ENCODE measurements at places on chromosomes 12 and 14.

DNA sequence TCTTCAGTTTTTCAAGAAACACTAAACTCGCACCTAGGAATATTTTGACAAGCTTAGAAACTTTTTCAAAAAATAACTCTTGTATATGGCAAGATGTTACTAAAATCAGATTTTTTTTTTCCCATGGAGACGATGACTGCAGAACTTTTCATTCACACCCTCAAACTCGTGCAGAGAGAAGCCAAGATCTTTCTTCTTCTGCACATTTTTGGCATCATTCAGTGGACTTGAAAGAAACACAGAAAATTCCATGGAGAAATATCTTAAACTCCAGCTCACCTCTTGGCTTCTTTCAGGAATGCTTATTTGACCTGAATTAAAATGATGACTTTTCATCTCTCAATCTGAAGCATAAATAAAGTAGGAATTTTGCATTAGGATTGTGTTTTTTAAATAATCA lies 919.4 kb downstream of the NRXN3 start:
- DNase-seq, result no peak

DNA sequence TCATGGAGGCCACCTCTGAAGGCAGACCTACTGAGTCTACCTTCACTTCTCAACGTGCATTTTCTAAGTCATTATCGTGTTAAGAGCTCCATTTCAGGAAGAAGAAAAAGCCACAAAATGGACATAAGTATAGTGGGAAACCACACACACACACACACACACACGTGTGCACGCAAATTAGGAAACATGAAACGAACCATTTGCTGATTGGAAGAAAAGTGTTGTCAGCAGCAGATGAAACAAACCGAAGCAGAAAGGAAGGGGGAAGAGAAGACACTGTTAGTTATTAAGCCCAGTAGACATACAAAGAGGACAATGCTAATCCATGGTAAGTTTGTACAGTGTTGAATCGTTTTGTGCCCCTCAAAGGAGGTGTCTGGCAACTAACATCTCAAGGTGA lies 9.9 kb upstream of the VPS33A start:
- no peak for DNase-seq

- DNase-seq, result no peak
Observed at GRCh38 chr14:61469781-61470180, 148.4 kb downstream of the PRKCH start.

DNA sequence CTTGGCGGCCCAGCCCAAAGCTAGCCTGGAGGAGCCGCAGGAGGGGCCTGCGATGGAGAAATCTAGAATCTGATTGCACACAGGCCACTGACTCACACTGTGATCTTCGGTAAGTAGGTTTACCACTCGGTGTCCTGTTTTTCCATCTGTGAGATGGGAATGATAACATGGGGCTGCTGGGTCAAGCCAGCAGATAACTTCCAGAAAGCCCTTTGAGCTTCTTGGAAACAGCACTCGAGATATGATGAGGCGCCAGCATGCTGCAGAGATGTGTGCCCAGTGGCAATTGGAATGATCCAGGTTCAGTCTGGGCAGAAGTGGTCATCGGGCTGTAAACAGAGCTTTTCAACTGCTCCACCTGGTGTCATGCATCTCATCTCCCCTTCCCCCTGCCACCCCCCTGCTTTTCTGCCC lies 771.3 kb upstream of the TBX3 start:
- no peak for DNase-seq

- no peak for DNase-seq
Observed at GRCh38 chr14:103122585-103122946, 695 bp upstream of the TNFAIP2 start.

- DNase-seq, result no peak
Observed at GRCh38 chr12:131923260-131923659, 5.8 kb upstream of the PUS1 start.

DNA sequence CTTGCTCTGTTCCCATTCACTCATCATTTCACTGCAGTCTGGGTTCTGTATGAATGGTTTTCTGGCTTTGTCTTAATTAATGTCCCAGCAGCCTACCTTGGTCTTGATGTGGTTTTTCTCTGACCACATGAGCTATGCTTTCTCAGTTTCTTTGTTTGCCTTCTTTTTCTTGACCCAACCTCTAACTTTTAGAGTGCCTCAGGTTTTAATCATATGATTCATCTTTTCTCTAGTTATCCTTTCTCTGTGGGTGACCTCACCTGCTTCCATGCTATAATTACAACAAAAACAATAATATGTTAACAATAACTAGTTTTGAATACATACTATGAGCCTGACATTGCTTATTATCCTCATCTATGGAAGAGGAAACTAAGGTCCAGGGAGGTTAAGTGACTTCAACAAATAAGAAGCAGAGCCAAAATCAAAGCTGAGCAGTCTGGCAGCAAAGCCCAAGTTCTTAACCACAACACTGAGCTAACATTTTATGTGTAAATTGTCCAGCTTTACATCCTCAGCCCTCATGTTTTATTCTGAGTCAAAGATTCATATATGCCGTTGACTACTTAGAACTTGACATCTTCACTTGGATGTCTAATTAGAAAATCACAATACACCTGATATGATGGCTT lies 4.7 kb upstream of the EPYC start:
- no peak for DNase-seq

DNA sequence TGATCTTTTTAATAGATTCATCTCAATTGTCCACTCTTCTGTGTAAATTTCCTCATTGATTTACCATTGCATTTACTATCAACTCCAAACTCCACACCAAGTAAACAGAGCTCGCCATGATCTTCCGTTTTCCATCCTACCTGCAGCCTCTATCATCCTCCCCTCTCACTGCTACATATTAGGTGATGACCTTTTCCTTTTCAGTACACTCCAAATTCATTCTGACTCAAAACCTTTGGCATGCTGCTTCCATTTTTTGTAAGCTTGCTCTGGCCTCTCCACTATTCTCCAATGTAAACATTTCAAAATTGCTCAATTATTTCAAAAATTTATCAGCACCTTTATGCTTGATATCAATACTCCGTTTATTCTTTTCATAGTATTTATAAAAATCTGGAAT lies 40.2 kb upstream of the PZP start:
- no peak for DNase-seq

DNA sequence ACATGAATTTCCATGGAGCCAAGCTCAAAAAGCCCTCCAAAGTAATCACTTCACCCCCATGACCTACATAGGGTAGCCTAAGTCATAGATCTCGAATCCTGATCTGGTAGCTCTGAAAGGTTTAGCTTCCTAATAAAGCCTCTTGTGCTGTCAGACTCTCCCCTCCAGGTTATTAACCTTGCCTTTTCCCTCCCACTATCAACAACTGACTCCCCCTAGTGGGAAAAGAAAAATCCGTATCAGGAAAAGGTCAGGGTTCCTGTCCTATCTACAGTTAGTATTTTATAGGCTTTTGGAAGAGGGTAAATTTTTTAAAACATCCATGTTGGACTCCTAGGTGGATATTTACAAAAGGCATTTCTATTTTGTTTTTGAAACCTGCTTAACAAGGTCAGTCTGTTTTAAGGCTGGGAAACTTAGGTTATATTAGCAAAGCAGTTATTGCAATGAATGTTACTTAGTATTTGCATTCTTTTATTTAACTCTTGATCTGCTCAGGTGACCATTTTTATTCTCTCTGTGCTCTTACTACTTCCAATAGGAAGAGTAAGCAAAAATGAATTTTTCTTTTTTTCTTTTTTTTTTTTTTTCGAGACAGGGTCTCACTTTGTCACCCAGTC lies 8.0 kb downstream of the YY1 start:
- DNase-seq, result peak; percentile 28

DNA sequence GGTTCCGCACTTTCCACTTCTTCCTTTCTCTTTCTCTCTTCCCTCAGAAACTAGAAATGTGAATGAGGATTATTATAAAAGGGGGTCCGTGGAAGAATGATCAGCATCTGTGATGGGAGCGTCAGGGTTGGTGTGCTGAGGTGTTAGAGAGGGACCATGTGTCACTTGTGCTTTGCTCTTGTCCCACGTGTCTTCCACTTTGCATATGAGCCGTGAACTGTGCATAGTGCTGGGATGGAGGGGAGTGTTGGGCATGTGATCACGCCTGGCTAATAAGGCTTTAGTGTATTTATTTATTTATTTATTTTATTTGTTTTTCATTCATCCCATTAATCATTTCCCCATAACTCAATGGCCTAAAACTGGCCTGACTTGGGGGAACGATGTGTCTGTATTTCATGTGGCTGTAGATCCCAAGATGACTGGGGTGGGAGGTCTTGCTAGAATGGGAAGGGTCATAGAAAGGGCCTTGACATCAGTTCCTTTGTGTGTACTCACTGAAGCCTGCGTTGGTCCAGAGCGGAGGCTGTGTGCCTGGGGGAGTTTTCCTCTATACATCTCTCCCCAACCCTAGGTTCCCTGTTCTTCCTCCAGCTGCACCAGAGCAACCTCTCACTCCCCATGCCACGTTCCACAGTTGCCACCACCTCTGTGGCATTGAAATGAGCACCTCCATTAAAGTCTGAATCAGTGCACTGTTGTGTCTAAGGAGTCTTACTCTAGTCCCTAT lies 4.6 kb upstream of the ATN1 start:
- DNase-seq, result no peak

DNA sequence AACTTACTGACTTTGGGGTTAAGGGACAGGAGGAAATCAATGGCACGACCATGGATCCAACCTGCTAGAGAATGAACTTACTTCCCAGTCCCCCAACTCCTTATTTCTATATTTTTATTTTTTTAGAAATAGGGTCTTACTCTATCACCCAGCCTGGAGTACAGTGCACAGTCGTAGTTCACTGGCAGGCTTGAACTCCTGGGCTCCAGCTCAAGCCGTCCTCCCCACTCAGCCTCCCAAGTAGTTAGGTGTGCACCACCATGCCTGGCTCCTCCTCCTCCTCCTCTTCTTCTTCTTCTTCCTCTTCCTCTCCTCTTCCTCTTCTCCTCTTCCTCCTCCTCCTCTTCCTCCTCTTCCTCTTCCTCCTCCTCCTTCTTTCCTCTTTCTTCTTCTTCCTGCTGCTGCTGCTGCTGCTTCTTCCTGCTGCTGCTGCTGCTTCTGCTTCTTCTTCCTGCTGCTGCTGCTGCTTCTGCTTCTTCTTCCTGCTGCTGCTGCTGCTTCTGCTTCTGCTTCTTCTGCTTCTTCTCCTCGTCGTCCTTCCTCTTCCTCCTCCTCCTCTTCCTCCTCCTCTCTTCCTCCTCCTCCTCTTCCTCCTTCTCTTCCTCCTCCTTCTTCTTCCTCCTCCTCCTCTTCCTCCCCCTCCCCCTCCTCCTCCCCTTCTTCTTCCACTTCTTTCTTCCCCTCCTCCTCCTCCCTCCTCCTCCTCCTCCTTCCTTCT lies 390.1 kb upstream of the RGS6 start:
- no peak for DNase-seq

DNA sequence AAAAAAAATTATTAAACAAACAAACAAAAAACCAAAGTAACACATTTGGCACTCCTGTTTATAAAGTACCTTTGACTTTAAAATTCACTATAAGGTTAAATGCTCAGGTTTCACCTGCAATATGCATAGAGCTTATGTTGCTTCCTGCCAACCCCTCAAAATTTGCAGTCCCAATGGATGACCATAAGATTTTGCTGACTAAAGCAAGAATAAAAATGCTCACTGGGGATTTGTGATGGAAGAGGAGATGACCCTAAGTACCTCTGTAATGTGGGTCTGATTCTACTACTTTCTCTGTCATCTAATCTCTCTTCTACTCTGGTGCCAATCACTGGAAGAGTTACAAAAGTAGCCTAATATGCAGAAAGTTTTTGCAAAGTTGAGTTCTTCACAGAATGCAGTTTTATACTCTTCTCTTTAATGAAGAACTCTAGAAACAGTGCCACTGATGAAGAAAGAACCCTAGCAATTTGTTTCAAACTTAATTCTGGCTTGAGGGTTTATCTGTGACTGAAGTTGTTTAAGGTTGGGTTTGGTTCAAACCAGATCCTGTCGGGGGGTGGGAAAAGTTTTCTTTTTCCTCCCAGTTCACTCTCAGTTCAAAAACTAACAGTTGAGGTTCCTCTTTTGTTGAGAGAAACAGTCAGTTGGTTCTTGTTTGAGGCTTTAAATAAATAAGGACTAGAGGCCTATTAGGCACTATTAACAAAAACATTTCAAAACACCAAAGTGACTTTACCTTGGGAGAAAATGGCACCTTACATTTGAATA lies 10.9 kb downstream of the WASHC3 start:
- DNase-seq, result no peak

- no peak for DNase-seq
Observed at GRCh38 chr12:59861635-59862034, 265.8 kb downstream of the SLC16A7 start.

DNA sequence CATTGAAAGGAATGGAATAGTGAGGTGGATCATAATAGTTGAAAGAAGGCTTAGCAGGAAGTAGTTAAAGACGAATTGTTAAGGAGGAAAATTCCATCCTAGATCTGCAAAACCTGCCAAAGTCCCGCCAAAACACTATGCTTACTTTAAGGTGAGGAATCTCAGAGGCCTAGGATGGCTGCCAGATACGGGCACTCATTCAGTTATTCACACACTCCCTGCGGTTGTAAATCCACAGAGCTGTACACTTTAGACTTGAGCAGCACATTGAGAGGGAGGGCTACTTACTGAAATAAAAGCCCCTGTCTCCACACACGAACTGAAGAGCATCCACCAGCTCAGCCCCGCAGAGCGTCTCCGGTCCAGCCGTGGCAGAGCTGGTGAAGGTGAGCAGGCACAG lies 5.0 kb downstream of the IGF1 start:
- DNase-seq, result no peak

DNA sequence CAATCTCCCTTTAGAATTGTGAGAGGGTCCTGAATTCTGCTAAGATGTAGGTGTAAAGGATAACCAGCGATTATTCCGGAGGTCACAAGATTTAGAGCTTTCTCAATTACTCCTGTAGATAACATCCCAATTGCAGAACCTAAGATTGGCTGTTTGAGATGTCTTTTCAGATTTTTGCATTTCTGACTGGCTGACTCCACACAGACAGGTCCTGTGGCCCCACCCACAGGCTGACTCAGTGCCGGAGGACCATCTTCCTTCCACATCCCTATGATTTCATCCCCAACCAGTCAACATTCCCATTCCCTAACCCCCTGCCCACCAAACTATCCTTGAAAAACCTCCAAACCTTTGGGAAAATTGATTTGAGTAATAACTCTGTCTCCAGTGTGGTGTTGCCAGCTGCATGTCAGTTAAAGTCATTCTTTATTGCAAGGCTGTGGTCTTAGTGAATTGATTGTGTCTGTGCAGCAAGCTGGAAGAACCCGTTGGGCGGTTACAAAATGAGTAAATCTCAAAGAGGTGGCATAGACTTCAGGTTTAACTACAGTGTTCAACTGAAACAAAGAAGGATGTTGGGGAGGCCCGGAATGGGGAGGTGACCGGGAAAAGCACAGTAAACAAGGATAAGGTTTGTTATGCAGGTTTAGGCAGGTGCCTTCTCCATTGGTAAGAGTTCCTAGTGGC lies 10.6 kb downstream of the FNTB start:
- no peak for DNase-seq

- DNase-seq, result no peak
Observed at GRCh38 chr12:93563807-93564538, 8.5 kb upstream of the SOCS2 start.

DNA sequence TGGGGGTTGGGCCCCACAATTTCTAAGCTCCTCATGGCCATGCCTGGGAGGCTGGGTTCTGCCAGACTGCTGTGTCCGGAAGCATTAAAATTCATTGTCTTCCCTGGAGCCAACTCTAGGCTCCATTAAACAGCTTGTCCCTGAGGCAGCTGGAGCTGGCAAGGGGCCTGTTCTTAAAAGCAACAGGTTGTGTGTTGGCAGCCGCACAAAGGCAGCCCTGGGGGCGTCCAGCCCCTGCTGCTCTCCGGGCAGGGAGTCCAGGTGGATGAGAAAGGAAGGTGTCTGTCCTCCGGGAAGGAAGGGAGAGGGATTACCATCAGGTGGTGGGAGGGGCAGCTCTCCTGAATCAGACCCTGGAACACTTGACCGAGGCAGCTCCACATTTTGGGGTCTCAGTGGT lies 98.9 kb downstream of the CHST11 start:
- DNase-seq, result no peak

GRCh38 chr12:132700212-132700822 lies 10.3 kb upstream of the PGAM5 start:
- no peak for DNase-seq

Measured in NT2/D1 (cell line).